Skeletal muscle cell (primary cell): ENCODE measurements at places on chromosomes 6 and 20.

DNA sequence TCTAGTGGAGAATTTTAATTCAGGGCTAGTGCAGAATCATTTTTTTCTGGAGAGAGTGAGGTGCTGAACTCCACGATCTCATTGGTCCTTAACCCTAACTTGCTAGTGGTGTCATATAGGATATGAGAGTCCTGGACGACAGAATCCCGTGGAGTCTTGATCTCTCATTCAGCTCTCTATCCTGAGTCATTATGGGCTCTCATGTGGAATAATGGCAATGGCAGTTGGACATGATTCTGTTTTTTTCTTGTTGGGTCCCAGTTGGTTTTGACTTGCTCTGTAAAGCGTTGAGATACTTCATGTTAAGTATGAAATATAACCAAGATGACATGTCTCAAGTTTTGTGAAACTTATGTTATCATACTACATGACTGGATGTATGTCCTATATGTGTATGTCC is 6.3 kb upstream of the RNF144B start:
- DNase-seq, result no peak

DNA sequence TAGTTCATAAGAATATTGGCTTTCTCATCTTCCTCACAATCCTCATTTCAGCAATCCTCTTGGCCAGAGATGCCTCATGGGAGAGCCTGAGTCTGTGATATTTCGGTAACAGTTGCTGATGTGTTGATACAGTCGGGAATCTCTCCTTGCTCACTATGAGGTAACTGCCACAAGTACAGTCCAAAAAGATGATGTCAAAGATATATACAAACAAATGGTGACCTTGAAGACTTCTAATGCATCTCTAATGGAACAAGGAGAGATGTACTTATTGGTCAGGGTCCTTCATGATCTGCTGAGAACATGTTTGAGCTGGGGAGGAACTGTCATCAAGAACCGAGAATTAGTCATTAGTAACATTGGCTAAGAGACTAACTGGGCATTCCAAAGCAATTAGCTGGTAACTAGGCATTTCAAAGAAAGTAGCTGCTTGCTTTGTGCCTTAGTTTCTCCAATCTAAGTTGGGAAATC is 56.1 kb downstream of the FILIP1 start:
- DNase-seq, result peak; percentile 83

DNA sequence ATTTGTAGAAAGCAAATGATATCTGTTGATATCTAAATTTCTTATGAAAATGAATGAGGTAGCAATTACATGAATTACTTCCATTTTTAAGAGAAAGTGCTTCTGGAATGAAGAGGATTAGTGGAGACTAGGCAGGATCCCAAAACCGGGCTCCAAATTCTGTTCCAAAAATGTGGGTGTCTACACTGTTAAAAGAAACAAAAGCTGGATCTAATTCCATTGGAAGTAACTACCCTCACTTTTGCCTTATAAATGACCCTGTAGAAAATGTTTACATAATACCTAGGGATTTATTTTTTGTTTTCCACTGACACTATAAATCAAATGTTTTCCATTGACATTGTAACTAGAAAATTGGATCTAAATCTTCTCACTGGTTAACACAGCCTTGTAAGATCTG is 454.9 kb upstream of the JARID2 start:
- DNase-seq, result no peak

DNA sequence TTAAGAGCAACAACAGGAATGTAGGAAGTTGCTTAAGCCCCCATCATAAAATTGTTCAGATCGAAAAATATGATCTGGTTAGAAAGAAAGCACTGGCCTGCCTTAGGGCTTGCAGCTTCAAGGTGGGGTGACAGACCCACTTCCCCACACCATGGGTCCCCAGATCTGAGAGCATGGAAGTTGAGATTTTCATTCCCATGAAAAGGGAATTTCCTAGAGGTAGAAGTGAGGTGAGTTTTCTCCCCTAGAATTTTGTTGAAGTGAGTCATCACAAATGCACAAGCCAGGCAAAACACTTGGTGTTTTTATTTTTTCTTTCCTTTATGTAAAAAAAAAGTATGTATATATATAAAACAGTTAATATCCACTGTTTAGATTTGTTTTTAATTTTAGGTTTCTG is 213.6 kb upstream of the SUPT3H start:
- DNase-seq, result no peak

DNA sequence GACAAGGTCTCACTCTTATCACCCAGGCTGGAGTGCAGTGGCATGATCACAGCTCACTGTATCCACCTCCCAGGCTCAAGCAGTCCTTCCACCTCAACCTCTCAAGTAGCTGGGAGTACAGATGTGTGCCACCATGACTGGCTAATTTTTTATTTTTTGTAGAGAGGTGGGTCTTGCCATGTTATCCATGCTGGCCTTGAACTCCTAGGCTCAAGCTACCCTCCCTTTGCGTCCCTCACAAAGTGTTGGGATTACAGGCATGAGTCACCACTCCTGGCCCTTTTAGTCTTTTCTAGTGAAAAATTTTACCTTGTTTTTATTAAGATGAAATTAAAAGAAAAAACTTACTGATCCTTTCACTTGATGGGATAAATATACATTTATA is 17.2 kb downstream of the CDC5L start:
- DNase-seq, result no peak
